ENCODE measurements at places on chromosomes 3 and 15. TPM values are rescaled to one million over a fixed set of nuclear protein-coding genes. Genes with fewer than 3 reads are reported as not detected.
A peak's percentile ranks its signal among the peaks of the same experiment; 100 is the strongest.

DNA sequence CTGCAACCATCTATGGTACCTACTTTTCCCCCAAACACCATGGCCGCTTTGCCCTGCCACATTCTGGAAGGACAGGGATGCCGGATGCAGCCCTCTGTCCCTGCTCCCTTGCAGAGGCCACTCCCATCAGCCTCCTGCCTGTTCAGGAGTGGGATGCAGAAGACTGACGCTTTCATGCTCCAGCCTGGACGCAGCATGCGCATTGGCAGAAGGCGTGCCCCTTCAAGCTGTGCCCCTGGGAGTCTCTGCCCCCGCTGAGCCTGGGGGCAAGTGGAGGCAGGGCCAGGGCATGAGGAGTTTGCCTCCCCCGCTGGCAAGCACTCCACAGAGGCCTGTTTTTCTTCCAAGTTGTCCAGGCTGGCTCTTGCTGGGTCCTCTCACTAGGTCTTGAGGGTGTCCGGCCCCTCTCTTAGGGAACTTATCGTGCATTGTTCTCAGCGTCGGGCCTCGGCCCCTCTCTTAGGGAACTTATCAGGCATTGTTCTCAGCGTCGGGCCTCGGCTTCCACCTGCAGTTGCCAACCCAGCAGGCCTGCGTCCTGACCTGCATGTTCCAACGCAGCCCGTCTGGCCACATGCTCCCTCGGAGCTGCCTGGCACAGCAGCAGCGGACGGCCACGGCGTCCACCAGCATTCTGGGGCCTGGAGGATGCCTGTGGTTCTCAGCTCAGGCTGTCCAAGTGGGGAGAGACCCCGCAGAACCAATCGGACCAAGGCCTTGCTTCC, 14.6 kb upstream of the SNRPA1 start:
- DNase-seq: no peak

GRCh38 chr3:103372031-103372430, 937.2 kb downstream of the ZPLD1 start:
- DNase-seq: no peak

GRCh38 chr3:187616307-187616972, 53.8 kb downstream of the SST start:
- DNase-seq: peak; percentile 28

The NR2E3 gene
- not detected for total RNA-seq

GRCh38 chr3:156098437-156099035, 21.8 kb upstream of the KCNAB1 start:
- DNase-seq: no peak

DNA sequence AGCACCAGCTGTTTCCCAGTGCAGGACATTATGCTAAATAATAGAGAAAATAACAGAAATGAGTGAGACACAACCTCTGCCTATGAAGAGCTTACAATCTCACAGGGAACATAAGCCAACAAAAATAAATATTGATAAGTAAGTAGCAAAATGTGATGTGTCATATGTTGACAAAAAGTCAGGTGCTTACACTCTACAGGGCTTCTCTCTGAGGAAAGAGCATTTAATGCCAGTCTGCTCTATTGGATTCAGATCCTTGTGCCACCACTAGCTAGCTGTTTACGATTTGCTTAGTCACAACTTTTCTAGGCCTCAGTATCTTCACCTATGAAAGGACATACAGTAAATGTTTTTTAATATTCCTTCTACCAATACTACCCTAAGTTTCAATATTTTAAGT, 500.9 kb upstream of the NAALADL2 start:
- DNase-seq: no peak

The GOLGA8H gene
- 0.76 TPM for total RNA-seq

- no peak for DNase-seq
Measured at GRCh38 chr3:37945156-37945806, 45.3 kb upstream of the VILL start.

GRCh38 chr3:66406163-66406562, 94.7 kb downstream of the LRIG1 start:
- DNase-seq: no peak

DNA sequence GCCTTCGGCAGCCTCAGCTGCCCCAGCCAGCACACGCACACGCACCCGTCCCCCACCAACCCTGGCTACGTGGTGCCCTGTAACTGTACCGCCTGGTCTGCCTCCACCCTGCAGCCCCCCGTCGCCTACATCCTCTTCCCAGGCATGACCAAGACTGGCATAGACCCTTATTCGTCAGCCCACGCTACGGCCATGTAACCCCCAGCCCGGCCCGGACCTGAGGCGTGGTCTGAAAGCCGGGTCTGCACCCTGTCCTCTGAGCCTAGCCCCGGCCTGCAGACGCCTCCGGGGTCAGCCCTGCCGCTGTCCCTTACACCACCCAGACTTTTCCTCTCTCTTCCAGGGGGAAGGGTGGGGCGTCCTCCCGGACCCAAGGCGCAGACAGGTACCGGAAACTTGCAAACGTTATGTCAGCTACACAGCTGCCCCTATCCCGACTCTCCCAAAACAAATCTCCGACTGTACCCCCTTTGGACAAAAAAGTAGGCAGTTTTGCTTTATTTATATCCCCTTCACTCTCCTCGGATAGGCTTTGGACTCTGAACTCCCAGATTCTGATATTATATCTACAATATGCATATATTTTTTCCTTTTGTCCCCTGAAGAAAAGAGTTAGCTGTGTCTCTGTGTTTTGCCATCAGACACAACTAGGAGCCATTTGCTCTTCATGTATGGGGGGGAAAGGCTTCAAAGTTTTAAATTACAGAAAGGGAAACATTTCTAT, 1.4 kb downstream of the SOX14 start:
- no peak for DNase-seq

- no peak for DNase-seq
Measured at GRCh38 chr3:37588758-37589157, 272.9 kb upstream of the CTDSPL start.

DNA sequence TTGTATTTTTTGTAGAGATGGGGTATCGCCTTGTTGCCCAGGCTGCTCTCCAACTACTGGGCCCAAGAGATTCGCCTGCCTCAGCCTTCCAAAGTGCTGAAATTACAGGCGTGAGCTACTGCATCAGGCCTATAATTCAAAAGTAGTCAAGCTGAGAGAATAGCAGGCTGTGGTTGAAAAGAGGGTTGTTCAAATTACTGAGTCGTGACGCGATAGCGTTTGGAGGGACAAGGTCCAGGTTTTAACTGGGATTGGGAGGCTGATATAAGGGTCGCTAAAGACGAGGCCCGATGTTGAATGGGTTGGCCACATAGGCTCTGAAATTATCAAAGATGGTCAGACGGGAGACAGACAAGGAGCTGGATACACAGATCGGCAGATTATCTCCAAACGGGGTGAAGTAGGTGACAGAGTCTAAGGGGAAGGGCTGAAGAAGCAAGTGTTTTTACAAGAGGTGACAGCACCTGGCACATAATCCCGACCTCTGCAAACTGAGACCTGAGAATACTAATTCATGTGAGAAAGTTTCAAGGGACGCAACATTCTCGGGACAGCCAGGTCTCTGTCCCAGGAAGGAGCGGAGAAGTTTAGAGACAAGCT, 759 bp upstream of the ARID3B start:
- DNase-seq: peak; percentile 16

- no peak for DNase-seq
Measured at GRCh38 chr15:75732177-75732808, 19.6 kb upstream of the CSPG4 start.

- no peak for DNase-seq
Measured at GRCh38 chr3:42875325-42876151, at the start of gene CYP8B1. CYP8B1 (minus strand) TSS chr3:42875879; CDS start chr3:42875816, 63 bp downstream.
